NCI-H460 (cell line): ENCODE measurements at places on chromosomes 2 and 18. TPM values are rescaled to one million over a fixed set of nuclear protein-coding genes. Genes with fewer than 3 reads are reported as not detected.

HOXD1 gene
- not detected in 2 replicates for total RNA-seq

ORC4 gene
- 68.8 and 84.6 TPM in 2 replicates for total RNA-seq

KIF5C gene
- total RNA-seq = 0.46 and 0.64 TPM in 2 replicates

MTLN gene
- 77.2 and 90.7 TPM in 2 replicates for total RNA-seq

SMYD1 gene
- total RNA-seq = not detected in 2 replicates

CPLX4 gene
- not detected in 2 replicates for total RNA-seq

EML6 gene
- 0.09 and 0.17 TPM in 2 replicates for total RNA-seq

SPIRE1 gene
- 46.2 and 49.0 TPM in 2 replicates for total RNA-seq

MC5R gene
- not detected in 2 replicates for total RNA-seq

ATP6V1B1 gene
- total RNA-seq = 2.3 and 3.7 TPM in 2 replicates

DNA sequence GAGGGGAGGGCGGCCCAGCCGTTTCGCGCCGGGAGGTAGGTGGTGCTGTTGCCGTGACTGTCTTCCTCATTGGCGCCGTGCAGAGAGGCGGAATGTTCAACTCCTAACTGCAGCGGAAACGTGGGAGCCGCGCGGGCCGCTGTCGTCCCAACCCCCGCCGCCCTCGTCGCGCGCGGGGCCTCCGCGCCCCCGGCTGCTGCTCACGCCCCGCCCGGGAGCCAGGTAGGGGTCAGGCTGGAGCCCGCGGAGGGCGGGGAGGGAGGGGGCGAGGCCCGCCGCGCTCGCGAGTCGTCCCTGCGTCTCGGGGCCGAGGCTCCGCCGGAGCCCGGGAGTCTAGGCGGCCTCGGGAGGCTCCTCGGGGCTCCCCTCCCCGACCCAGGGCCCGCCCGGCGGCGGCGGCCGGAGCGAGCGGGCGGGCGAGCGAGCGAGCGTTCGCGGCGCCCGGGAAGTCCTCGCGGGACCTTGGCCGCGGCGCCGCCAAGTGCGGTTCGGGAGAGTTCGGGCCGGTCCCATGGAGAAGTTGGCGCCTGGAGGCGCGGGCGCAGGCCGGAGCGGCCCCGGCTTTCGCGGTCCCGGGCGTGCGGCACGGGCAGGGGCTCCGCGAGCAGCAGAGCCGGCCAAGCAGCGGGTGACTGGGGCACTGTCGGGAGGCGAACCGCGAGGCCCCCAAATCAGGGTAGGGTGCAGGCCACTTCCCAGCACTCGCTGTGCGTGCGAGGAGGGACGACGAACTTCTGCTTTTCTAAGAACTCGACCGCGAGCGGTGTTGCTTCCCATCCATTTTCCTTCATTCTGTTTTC, at the start of gene MAP3K20:
MAP3K20 (plus strand) TSS at position 66 of the 800 bp plus-strand sequence. CDS start 15,186 bp downstream, outside the sequence.
- DNase-seq = peak; percentile 66

DNA sequence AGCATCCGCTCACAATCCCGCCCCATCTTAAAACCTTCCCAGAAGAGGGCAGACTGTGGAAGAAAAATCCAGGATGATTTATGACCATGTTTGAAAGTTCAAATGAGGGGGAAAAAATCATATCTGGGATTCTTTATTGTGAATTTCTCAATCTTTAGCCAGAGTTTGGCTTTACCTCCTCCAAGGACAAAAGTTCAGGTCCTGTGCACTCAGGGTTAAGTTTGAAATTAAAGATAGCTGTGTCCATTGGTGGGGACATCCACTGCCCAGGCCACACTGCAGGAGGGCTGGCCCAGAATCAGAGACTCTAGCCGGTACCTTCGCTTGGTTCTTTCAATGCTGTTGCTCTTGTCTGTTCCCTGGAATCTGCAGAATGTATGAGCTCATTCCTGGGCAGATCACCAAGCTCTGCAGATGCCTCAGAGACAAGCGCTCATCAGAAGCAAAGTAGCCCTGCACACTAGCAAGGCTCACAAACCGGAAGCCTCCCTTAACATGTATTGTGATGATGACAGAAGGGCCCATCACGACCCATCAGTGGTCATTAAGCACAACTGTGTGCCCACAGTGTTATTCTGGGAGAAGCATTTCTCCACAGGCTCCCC, 375.3 kb upstream of the KLHL29 start:
- DNase-seq = no peak

- no peak for DNase-seq
Observed at GRCh38 chr2:172233987-172234715, 131.5 kb upstream of the DLX2 start.

DNA sequence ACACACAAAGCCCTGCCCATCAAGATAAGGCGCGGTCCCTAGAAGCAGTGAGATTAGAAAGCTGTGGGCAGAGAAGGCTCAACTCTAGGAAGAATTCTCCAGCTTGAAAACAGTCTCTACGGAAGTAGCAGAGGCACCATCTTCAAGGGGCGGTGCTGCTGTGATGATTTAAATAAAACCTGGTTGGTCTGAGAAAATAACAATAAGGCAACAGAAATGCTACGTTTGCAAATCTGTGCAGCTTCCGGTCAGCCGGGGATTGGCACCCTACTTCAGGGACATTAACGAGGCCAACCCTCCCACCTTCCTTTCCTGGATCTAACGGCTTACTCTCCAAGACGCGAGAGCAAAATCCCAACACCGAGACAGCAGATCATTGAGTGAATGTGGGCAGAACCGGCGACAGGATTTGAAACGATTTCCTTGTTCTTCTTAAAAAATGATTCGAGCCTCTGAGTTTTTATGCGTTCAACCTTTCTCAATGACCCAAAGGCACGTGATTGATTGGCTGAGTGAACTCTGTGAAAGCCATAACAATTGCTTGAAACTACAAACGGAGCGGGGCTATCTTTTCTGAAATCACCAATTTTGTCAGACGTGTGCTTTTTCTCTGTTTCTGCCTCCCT, 93.7 kb upstream of the ZNF516 start:
- no peak for DNase-seq

DNA sequence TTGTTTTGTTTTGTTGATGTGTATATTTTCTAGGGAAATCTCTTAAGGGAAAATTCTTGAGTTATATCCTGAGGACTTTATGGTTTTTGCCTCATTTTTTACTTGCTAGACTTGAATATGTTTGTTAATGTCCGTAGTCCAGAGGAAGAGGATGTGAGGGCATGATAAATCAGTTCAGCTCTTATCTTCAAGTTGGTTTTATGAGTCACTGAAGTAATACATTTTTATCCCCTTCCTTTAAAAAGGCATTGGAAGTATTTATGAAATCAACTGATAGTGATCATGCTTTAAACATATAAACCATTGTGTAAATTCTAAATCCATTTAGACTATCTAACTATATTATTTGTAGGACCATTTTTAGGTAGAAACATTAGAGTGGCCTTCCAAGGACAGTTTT, 43.9 kb upstream of the CYBRD1 start:
- DNase-seq = no peak

DNA sequence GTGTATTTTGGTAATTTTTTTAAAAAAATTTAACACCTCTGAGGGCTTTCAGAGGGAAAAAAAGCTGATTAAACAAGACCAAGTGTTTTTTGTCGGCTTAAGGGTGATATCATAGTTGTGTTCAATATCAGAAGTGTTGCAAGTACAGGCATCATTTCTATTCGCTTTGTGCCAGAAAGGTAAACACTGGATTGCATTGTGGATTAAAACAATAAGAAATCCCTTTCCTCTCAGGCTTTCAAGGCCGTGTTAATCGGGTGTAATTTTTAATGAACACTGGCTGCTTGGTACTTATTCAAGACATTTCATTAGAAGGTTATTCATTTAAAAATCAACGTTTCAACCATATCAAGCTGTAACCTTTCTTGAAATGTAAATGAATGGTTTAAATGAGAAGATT, 18.3 kb downstream of the FIGN start:
- no peak for DNase-seq

- DNase-seq = no peak
Observed at GRCh38 chr2:131044075-131044756, 49.0 kb downstream of the FAM168B start.

GRCh38 chr18:63677500-63678225, 16.0 kb upstream of the SERPINB3 start:
- peak; percentile 90 for DNase-seq

GRCh38 chr2:209875270-209875669, 103.6 kb downstream of the UNC80 start:
- DNase-seq = no peak

- DNase-seq = no peak
Observed at GRCh38 chr2:25232248-25232825, 64.0 kb upstream of the POMC start.

- no peak for DNase-seq
Observed at GRCh38 chr2:144666032-144666431, 146.1 kb upstream of the ZEB2 start.

DNA sequence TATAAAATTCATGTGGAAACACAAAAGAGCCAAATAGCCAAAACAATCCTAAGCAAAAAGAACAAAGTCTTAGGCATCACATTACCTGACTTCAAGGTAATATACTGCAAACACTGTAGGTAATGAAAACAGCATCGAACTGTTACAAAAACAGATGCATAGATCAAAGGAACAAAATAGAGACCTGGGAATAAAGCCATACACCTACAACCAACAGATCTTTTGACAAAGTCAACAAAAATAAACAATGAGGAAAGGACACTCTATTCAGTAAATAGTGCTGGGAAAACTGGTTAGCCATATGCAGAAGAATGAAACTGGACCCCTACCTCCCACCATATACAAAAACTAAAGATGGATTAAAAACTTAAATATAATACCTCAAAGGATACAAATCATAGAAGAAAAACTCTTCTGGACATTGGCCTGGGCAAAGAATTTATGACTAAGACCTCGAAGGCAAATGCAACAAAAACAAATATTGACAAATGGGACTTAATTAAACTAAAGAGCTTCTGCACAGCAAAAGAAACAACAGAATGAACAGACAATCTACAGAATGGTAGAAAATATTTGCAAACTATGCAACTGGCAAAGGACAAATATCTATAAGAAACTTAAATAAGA, 218.0 kb downstream of the PHLPP1 start:
- DNase-seq = no peak

GRCh38 chr2:36664696-36665076, 31.8 kb upstream of the VIT start:
- no peak for DNase-seq

GRCh38 chr2:101983928-101984327, 7.8 kb upstream of the IL1R2 start:
- no peak for DNase-seq

- DNase-seq = no peak
Observed at GRCh38 chr18:11047817-11048216, 101.6 kb downstream of the PIEZO2 start.

DNA sequence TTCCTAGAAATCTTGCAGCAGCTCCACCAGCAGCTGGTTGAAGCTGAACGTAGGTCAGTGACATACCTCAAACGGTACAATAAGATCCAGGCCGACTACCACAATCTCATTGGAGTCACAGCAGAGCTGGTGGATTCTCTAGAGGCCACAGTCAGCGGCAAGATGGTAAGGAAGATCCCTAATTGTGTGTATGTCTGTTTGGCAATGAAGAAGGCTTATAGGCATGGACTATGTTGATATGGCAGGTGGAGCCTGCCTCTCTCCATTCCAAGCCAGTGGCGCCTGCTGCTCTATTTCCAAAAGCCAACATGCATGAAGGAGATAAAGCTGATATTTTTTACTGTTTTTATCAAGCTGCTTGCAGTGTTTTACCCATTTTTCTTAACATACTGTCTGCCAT, 36.8 kb downstream of the ARMC9 start:
- DNase-seq = no peak

- no peak for DNase-seq
Observed at GRCh38 chr18:71238974-71239624, 950.3 kb downstream of the SOCS6 start.

- DNase-seq = no peak
Observed at GRCh38 chr18:2036086-2036485, 535.2 kb downstream of the METTL4 start.

DNA sequence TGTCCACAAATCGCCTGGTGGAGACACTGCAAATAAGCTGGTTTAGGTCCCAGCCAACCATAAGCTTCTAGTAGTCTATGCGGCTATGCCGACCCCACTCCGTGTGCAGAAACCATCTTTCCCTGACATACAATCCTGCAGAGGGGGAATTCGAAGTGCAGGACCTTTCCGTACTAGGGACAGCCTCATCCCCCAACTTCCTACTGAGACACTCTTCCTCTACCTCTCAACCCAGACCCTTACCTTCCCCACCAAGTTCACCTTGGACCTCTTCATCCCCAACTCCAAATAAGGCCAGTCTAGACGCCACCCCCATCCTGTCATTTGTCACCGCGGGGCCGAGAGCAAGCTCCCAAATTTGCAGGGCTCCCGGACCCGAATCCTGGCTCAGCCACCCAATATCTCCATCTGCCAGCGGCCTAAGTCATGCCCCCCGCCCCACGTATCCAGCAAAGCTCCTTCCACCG, 496 bp downstream of the SUCLG1 start:
- no peak for DNase-seq
